ENCODE measurements at places on chromosomes 6 and 20.

DNA sequence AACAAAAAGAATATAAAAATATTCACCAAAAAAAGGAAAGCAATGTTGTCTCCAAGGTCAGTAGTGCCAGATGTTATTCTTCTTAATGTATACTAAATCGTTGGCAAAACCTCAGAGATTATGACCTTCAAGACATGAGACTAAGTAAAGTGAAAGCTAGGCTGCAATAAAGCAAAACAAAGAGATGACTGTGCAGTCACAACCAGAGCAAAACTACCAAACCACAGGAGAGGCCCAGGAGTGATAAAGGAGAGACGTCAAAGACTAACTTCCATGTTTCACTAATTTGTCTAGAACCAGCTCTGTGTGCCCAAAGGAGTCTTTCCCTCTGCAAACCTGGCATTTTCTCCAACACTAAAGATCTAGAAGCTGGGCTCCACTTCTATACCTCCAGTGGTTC lies 155.9 kb upstream of the POU3F2 start:
- no peak for DNase-seq

DNA sequence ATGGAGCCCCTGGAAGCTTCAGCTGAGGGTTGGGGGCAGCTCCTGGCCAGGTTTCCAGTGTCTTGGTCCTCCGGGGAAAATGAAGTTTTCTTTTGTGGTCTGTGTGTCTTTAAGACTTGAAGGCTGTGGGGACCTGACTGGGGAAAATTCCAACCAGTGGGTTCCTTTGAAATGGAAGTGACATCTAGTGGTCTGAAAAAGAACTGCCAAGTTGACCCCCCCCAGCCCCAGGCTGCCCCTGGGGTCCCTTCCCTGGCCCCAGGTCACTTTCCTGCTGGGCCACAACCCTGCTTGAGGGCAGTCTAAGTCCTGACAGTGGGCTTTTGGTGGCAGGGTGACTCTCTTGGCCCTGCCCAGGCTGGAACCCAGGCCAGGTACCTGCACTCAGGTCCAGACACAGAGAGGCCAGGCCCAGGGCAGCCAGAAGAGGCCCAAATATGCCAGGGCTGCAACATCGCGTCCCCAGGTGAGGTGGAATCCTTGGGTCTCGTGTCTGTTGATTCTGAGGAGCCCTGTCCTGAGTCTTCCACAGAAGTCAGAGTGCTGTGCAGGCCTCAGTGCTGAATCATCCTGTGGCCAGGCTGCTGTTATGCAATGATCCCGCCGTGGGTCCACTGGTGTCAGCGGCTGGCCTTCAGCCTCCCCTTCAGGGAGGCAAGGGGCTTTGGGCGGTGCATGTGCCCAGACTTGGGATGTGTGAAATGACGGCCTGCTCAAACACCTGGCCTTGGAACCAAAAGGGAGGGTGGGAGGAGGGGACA lies 68.4 kb downstream of the VEGFA start:
- no peak for DNase-seq

DNA sequence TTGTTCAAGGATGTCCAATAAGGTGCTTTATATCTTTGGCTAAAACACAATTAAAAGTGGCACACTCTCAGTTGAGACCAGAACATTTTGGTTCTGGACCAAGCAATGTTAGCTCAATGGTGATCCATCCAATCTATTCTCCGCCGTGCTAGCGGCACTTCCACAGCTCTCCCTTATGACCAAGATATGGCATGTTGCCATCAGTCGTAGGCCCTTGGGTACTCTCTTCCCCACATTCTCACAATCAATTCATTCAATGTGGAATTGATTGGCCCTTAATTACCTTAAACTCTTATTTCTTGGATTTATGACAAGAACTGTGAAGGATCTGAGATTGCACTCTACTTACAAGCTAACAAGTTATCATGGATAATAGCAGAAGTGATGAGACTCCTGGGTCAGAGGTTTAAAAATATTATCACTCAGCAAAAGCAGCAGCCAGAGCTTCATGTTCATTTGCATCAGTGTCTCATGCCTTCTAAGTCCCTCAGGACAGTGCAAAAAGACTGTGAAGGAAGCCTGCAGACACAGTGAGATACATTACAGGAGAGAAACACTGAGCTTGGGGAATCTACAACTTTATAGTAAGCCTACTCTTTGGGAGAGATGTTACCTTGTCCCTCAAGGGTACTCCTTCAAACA lies 80.0 kb upstream of the ARG1 start:
- DNase-seq, result no peak

DNA sequence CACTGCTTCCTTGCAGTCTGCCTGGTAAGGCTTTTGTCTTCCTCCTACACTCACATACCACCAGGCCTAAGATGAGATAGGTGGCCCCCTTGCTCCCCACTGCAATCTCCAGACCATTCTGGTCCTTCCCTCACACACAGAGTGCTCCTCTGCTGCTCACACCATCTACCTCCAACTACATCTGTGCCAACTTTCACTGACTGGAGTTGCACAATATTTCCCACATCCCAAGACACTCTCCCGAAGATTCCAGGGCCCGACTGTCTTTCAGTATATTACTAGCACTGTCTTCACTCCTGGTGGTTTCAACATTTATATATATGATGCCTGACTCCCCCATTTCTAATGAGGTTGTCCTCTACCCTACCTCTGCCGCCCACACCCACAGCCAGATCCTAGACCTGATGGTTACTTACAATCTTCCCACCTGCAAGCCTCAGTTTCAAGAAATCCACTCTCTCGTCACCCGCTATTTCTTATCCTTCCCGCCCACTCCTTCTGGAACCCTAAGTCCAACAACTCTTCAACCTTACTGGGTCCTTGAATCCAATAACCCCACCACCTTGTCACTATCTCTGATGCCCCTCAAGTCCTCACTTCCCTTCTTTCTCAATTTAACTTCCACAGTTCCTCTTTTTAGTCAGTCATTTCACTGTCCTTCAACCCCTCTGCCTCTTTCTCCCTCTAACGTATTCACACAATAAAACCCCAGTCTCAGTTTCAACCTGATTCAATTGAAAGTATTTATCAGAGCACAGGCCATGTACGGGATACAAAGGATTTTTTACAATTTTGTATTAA lies 21.6 kb downstream of the RALGAPA2 start:
- DNase-seq, result no peak

- DNase-seq, result no peak
These were observed 10.3 kb downstream of the VEGFA start for GRCh38 chr6:43780293-43780692.

DNA sequence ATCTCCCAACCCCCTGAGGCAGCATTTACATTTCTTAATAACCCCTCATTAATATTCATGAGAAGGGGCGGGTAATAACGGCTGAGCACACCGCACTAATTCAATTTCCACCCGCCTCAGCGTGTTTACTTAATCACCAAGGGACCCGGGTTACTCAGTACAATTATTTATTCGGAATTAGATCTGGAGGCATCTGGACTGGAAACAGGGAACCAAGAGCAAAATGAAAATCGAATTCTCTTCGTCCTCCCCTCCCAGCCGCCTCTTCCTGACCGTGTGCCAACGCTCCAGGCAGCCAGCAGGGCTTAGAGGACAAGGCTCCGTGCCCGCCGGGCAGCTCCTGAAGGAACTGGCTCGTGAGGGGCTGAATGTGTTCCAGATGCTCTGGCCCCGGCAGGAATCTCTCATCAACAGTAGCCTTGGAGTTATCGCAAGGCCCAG lies 23.5 kb upstream of the CTNNBL1 start:
- no peak for DNase-seq

GRCh38 chr6:74269600-74269858 lies 573.5 kb downstream of the CD109 start:
- no peak for DNase-seq

DNA sequence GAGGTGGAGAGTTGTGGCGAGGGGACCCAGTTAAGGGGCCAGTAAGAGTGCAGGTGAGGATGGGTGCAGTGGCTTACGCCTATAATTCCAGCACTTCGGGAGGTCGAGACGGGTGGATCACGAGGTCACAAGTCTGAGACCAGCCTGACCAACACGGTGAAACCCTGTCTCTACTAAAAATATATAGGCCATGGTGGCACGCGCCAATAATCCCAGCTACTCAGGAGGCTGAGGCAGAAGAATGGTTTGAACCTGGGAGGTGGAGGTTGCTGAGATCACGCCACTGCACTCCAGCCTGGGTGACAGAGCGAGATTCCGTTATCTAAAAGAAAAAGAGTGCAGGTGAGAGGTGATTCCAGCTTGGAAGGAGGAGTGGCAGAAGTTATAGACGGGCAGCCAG lies 28.0 kb downstream of the PPP1R3G start:
- DNase-seq, result no peak

- DNase-seq, result no peak
These were observed 86.2 kb downstream of the RAMACL start for GRCh38 chr6:166500246-166500645.

GRCh38 chr6:111943726-111944125 lies 70.5 kb upstream of the FYN start:
- no peak for DNase-seq

DNA sequence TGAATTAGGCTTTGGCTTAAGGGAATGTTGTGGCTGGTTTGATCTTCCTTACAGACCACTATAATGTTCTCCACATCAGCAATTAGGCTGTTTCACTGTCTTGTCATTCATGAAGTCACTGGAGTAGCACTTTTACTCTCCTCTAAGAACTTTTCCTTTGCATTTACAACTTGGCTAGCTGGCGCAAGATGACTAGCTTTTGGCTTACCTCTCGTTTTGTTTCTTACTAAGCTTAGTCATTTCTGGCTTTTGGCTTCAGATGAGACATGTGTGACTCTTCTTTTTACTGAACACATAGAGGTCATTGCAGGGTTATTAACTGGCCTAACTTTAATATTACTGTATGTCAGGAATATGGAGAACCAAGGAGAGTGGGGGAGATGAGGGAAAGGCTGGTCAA lies 143.2 kb downstream of the PTCHD4 start:
- DNase-seq, result no peak

- DNase-seq, result no peak
These were observed 283.3 kb upstream of the MANEA start for GRCh38 chr6:95294043-95294442.

DNA sequence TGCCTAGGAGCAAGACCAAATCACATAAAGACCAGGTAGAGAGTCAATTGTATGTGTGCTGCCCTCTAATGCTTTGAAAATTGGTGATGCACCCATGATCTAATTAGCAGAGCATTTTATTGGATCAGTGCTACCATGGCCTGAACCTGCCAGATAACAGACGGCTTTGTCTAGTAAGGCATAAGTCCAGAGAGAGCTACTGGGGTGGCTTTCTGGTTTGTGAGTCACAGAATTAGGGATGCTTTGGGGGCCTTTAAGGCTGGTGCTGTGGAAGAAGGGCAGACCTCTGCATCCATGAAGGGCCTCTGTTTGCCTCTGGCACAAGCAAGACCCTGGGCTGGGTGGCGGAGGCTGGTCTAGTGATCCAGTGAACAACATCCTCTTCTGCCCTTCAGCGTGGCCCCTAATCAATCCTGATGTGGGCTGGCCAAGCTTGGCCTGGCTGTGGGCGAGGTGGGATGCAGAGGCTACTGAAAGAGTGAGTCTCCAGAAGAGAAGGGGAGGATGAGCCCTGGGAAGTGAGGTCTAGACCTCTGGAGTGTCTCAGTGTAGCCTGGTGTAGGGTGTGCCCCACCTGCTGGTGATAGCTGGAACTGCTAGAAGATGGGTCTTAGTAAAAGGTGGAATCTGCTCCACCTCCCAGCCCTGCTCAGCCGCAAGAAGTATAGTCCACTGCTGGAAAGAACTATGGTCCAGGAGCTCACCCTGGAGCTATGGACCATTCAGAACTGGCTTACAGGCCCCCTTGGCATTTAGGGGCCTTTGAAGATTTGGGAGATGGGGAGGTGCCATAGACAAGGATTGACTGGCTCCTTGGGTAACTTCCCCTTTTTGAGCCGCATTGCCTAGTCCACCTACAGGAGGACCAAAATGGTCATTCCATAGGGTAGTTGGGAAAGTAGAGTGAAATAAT lies 36.7 kb upstream of the AAR2 start:
- peak; percentile 60 for DNase-seq

DNA sequence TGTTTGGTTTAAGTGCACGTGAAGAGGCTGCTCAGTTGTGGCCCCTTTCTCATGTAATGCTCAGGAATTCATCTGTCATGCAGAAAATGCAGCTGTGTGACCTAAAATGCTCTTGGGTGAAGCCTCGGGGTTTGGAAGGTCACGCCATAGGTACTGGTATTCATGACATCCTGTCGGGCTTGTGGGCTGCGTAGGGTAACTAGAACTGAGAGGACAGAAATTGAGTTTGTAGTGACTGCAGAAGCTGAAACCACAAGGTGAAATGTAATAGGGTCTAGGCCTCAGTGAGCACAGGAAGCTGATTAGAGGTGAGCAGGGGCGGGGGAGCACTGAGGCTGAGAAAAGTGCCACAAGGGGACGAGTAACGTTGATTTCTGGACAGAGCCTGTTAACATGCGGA lies 128.8 kb downstream of the SOBP start:
- DNase-seq, result peak; percentile 10

DNA sequence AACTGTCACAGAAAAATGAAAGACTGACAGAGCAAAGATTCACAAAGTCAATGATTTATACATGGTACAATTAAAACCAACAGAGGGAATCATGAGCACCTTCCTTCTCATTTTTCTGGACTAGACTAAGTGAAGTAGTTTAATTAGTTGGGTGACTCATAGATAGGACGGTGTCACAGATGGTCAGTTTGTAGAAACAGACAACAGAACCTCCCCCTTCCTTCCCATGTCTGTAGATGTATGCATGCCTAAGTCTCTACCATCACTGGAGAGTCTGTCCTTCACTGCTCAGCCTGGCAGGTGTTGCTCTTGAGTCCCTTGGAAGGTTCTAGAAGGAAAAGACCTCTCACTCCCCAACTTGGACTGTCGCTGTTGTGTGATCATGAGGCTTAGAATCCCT lies 75.4 kb upstream of the EEF1E1 start:
- no peak for DNase-seq

- no peak for DNase-seq
These were observed 44.8 kb downstream of the PTPN1 start for GRCh38 chr20:50554694-50555579.

GRCh38 chr20:13865156-13865555 lies 80.3 kb downstream of the NDUFAF5 start:
- no peak for DNase-seq

DNA sequence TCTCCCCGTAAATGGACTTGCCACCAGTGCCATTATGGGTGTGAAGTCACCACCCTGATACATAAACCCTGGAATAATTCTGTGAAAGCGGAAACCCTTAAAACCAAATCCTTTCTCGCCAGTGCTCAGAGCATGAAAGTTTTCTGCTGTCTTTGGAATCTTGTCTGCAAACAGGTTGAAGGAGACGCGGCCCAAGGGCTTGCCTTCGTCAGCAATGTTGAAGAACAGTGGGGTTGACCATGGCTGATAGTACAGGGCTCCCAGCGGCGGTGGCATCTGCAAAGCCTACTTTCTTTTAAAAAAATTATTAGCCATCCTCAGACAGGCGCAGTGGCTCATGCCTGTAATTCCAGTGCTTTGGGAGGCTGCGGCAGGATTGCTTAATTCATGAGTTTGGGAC lies 22.1 kb downstream of the ABHD12 start:
- no peak for DNase-seq

DNA sequence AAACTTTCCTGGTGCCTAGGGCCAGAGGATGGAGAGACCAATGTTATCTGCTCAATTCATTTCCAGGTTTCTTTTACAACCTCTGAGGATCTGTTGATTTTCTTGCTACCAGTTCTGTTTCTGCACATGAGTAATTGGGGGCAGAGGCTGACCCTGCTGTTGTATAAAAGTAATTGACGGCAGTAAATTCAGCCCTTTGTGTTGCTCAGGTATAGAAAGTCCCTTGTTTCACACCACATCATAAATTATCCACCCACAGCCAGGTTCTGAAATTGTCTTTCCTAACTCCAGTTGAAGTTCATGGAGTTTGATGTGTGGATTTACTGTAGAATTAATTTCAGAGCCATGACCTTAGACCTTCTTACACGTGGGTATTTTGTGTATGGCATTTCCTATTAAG lies 107.4 kb upstream of the GRIK2 start:
- no peak for DNase-seq

Data from stimulated activated CD8-positive, alpha-beta memory T cell treated with anti-CD3 and anti-CD28 coated beads, Interleukin-7, amount 100 ng/mL, for 4 hours (primary cell).